Hematopoietic multipotent progenitor cell treated with erythropoietin and hydrocortisone succinate and interleukin-3 and kit ligand, for 8 days (in vitro differentiated cells): ENCODE measurements at places on chromosomes 6 and 20.

DNA sequence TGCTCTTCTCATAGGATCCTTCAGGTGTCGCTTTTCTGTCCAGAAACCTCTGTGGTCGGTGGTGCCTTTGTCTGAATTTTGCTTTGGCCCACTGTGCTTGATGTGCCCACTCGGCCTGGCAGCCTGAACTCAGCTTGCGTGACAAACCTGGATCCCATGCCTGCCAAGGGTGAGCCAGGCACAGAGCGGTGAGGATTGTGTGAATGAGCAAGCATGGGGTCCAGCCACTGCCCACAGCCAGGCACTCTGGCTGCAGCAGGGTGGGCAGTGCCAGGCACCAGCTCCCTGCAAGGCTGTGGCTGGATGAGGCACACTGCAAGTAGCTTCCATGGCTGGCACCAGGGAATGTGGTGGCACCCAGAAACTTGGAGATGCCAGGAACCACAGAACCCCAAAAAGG, 110.3 kb downstream of the THEMIS start:
- DNase-seq = no peak

GRCh38 chr20:20836836-20837235, 124.4 kb upstream of the RALGAPA2 start:
- no peak for DNase-seq

- DNase-seq = peak; percentile 82
These were observed 58.6 kb downstream of the PPP1R3G start for GRCh38 chr6:5143634-5144311.

DNA sequence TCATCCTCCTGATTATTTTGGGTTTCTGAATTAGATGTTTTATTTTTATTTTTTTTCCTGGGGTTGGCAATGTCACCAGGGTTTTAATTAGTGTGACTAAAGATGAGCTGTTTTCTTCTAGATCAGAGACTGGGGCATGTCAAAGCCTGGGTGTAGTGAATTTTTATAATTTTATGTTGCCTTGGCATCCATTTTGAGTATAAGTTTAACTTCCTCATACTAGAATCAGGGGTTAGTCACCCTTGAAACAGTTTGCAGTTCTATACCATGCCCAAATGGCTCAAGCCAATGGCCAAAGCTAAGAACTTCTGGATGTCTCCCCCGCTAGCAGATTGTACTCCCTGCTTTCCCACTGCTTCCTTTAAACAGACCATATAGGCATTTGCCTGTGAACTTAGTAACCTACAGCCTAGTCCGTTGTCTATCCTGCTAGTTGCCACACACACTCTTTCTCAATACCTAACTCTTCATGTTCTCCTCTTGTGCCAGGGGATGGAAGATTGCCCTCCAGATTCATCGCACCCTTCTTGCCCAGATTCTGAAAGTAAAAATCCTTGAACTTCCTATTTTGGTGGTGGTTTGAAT, 54.5 kb downstream of the KIAA0408 start:
- no peak for DNase-seq

- DNase-seq = no peak
These were observed 41.1 kb upstream of the SPACA1 start for GRCh38 chr6:88006557-88006956.

- DNase-seq = no peak
These were observed 237.7 kb downstream of the DLL1 start for GRCh38 chr6:170052991-170053821.

GRCh38 chr6:127420556-127420955, 38.6 kb downstream of the KIAA0408 start:
- peak; percentile 79 for DNase-seq

DNA sequence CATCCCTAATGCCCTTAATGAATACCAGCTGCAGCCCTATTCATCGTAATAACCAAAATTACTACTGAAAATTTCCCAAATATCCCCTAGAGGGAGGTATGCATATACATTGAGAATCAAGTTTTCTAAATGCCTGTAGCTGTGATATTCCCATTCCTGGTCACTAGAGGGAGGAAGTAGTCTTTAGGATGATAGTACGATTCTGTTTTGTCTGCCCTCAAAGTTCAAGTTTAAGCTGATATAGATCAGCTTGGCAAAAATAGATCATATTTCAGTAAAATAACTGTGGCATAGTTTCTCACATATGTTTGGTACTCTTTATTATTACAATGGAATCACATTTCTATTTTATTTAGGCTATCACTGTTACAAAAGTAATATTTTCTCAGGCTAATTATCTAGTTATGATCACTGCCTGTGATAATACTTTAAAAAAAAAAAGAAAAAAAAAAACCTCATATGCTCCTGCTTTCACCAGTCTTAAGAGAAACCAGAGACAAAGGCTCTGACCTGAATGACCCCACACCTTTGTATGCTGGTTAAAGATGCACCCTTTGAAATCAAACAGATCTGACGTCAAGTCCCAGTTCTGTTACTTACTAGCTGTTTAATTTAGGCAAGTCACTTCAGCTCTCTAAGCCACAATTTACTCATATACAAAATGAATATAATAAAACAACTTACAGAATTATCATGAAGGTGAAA, 11.0 kb downstream of the TSPYL1 start:
- peak; percentile 91 for DNase-seq

- DNase-seq = no peak
These were observed 182.8 kb downstream of the SMOC2 start for GRCh38 chr6:168623736-168624135.

- DNase-seq = no peak
These were observed 543.0 kb downstream of the KIF16B start for GRCh38 chr20:16030253-16030652.

DNA sequence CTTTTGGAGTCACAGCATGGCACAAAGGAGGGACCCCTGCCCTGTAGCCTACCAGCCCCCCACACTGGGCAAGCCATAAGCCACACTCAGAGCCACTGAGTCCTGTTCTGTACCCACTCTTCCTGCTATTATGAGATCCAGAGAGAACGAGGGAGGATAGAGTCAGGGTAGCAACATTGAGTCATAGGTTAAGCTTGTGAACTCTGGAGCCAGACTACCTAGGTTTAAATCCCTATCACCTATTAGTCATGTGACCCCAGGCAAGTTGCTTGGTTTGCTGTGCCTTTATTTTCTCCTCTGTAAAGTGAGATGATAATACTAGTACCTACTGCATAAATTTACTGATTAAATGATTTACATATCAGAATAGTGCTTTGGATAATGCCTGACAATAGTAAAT, 540 bp downstream of the CNBD2 start:
- no peak for DNase-seq

DNA sequence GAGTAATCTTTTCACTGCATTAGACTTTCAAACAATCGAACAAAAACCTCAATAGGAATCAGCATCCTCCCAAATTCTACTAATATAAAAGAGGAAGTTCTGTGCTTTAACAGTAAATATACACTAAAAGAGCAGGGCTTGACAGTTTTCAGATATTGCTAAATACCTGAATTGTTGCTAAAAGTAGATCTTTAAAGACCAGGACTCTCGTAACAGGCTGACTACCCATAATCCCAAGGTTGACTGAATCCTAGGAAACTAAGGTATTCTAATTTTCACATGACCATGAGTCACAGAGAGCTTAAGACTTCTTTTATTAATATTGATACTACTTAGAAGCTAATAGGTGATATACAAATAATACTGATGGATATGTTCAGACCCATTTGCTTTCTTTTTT, 10.1 kb downstream of the CD164 start:
- DNase-seq = no peak

DNA sequence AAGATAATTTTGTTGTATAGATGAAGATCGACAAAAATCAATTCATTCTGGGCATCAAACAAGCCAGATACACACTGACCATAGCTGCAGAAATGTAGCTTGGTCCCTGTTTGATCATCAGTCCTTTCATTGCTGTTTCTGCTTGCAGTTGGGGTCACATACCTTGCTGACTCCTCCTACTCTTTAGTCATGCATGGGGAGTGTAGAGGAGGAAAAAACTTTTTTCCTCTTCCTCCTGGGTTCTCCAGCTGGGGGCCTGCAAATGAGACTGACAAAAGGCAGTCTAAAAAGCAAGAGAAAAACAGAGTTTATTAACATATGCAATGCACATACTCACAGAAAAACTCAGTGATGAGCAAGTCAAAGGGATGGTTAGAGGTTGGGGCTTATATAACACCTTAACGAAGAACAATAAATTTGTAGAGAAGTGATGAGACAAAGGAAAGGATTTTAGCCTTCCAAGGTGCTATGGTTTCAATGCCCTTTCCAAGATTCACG, 105.8 kb downstream of the QRSL1 start:
- no peak for DNase-seq

- DNase-seq = peak; percentile 79
These were observed 153.0 kb downstream of the BCAS1 start for GRCh38 chr20:53917145-53918019.

DNA sequence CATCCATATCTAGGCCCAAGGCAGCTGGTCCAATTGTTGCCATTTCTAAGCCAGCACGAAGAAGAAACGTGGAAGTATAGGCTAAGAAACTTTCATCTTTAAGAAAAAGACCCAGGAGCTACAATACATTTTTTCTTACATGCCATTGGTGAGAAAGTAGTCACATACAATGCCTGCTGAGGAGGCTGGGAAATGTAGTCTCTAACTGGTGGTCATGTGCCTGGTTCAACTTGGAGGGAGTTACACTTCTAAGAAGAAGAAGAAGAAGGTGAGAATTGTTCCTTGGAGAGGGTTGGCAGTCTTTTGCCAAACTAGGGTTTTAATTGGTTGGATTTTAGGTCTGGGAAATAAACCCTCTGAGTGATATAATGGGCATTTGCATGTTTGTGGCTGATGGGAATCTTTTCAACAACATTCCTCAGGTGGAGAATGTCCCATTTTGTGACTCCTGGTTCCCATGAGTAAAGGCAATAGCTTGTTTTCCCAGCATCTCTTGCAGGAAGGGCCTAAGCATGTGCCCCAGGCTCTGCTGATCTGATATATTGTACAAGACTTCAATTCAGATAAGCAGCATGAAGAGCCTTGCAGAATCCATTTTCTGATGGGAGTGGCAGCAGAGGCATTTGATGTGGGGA, 47.0 kb upstream of the PREP start:
- no peak for DNase-seq

DNA sequence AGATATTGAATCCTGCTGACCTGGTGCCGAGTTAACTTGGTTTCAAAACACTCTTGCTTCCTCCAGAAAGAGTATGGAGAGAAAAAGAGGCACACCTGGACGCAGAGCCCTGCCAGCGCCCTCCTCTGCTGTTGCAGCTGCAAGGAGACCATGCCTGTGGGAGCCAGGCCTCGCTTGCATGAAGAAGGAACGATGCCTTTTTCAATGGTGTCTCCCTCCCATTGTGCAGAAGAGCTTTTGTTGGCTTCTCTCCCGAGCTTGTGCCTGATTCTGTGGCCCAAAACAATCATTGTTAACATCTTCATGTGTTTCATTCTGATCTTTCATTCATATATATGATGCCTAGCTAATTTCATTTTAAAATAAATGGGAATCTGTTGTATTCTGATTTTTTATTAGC, 98.1 kb downstream of the FAM120B start:
- DNase-seq = no peak

DNA sequence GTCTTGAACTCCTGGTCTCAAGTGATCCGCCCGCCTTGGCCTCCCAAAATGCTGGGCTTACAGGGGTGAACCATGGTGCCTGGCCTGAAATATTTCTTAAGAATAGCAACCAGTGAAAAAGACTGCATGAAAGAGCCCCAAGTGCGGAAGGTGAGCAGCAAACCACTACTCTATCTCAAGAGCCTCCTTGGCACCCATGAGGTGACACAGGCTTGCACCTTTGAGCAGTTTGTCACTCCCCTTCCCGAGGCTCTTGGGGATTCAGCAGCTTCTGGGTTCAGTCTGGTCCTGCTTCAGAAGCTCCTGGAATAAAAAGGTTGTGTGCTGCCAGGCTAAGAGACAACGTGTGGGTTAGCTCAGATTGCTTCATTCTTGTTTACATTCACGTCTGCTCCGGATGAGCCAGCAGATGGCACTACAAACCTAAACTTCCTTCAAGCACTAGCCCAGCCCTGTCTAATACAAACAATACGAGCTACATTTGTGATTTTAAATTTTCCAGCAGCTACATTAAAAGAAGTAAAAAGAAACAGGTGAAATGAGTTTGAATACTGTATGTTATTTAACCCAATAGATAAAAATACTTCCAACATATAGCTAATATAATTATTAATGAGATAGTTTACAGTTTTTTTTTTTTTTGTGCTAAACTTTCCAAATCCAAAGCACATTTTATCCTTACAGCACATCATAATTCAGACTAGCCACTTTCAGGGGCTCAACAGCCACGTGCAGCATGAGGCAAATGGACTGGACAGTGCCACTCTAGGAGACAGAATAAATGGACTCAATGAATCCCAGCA, 46.2 kb downstream of the GJA10 start:
- peak; percentile 73 for DNase-seq

GRCh38 chr20:60300374-60300773, 342.2 kb downstream of the CDH26 start:
- DNase-seq = no peak
